ENCODE measurements at places on chromosomes 2 and 18. TPM values are rescaled to one million over a fixed set of nuclear protein-coding genes. Genes with fewer than 3 reads are reported as not detected.

SLC9A4 gene
- total RNA-seq, result not detected

FBXO15 gene
- total RNA-seq, result not detected

ZAP70 gene
- not detected for total RNA-seq

POMC gene
- 2.8 TPM for total RNA-seq

CPO gene
- total RNA-seq, result not detected

Measured in cardiac atrium fibroblast (primary cell).